Mucosa of gallbladder (tissue), 1 donor: ENCODE measurements at places on chromosomes 2 and 18. TPM values are rescaled to one million over a fixed set of nuclear protein-coding genes. Genes with fewer than 3 reads are reported as not detected.

The COL3A1 gene
- total RNA-seq: 371 TPM

The SLC23A3 gene
- 4.7 TPM for total RNA-seq

The FBXO48 gene
- 1.7 TPM for total RNA-seq

The DHX57 gene
- total RNA-seq: 15.7 TPM

The NBEAL1 gene
- total RNA-seq: 56.3 TPM

The TUBA3E gene
- total RNA-seq: not detected

The CEBPZOS gene
- total RNA-seq: 45.9 TPM

The DSG2 gene
- 103 TPM for total RNA-seq

The TUBA4B gene
- total RNA-seq: not detected

The LYG1 gene
- total RNA-seq: 1.6 TPM

The BOK gene
- 76.8 TPM for total RNA-seq

The TMEFF2 gene
- total RNA-seq: 12.8 TPM

The HAAO gene
- total RNA-seq: 20.9 TPM

The GREB1L gene
- 0.40 TPM for total RNA-seq

The MFSD2B gene
- total RNA-seq: 0.23 TPM

The LYG2 gene
- total RNA-seq: not detected

The GAREM2 gene
- total RNA-seq: 4.9 TPM

The SERPINB10 gene
- not detected for total RNA-seq

The VWA3B gene
- 0.58 TPM for total RNA-seq

The ZC3H15 gene
- total RNA-seq: 44.3 TPM

The VRK2 gene
- total RNA-seq: 14.4 TPM

The UGT1A3 gene
- 0.86 TPM for total RNA-seq

The SERPINB4 gene
- total RNA-seq: not detected

The MBD2 gene
- total RNA-seq: 71.6 TPM

The ZNF892 gene
- total RNA-seq: 7.8 TPM

The CXCR1 gene
- total RNA-seq: not detected

The OTOS gene
- total RNA-seq: not detected

The LHCGR gene
- total RNA-seq: 0.32 TPM

The NETO1 gene
- not detected for total RNA-seq

The TFPI gene
- 45.6 TPM for total RNA-seq

The FLACC1 gene
- 3.4 TPM for total RNA-seq

The OR6B2 gene
- not detected for total RNA-seq

The SERPINB12 gene
- not detected for total RNA-seq

The ITPRIPL1 gene
- total RNA-seq: 1.5 TPM

The SH2D6 gene
- 9.9 TPM for total RNA-seq
